Adrenal gland (tissue), 19 donors: ENCODE measurements at places on chromosomes 13 and 19.

DNA sequence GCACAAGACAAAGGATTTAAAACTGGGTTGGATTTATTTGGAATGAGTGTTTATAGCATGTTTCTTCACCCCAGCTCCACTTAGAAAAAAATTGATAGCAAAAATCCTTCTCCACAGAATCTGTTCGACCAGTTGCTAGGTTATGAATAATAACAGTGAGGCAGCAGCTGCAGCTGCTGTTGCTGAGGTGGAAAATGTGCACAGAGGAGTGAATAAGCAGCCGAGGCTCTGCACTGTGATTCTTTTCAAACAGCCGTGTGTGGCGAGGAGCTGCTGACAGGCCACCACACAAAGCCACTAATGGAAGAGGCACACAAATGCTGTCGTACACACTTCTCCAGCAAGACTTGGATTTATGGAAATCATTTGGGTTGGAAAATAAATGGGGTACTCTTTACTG is 6.4 kb upstream of the RASL11A start:
- peak; percentile 80 for DNase-seq

DNA sequence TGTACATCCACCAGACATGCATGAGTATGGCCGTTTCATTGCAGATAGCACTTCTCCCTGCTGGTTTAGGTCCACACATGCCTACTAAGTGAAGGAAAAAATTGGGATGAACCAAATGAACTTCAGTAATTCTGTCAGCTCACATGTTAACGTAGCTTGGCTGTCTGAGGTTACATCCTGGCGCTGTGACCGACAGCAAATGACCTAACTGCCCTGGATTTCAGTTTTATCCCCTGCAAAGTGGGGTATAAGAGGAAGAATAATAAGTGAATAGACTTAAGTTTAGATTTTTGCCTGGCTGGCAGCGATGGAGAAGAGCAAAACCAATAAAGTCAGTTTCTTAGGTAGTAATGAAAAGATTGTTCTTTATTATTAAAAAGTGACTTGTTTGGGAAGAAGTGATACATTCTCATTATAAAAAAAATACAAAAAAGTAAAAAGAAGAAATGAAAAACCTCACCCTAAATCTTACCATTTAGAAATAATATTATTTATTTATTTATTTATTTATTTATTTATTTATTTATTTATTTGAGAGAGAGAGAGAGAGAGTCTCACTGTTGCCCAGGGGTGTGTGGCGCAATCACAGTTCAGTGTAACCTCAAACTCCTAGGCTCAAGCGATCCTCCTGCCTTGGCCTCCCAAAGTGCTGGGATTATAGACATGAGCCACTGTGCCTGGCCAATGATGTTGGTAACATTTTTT is 4.2 kb upstream of the RNF113B start:
- DNase-seq = no peak

DNA sequence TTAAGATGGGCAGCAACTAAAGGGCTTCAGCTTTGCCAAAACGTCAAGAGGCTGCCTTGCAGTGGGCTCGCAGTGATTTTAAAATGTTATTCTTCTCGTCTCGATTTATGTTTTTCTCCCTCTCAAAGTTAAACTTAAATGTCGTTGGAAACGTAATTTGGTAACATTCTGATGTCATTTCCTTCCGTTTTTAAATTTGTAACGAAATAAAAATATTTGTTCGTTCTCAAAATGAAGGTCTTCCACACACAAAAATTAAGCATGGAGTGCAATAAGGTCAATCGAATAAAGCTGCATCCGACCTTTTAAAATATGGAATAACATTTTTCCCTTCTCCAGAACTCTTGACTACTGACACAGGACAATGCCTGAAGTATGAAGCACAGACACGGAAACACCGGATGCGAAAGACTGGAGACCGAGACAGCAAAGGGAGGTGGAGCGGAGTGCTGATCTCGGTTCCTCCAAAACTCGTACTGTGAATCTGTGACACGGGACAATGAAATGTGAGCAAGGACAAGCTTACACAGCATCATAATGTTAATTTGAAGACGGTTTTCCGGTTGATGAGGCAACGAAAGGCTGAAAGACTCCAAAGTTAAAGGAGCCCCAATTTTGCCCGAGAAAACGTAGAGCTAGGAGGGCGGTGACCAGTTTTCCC is 850 bp downstream of the MTMR6 start:
- DNase-seq = peak; percentile 47

GRCh38 chr19:10706990-10707389 is 5.8 kb downstream of the QTRT1 start:
- DNase-seq = no peak
